ENCODE measurements at places on chromosomes 2 and 18.

DNA sequence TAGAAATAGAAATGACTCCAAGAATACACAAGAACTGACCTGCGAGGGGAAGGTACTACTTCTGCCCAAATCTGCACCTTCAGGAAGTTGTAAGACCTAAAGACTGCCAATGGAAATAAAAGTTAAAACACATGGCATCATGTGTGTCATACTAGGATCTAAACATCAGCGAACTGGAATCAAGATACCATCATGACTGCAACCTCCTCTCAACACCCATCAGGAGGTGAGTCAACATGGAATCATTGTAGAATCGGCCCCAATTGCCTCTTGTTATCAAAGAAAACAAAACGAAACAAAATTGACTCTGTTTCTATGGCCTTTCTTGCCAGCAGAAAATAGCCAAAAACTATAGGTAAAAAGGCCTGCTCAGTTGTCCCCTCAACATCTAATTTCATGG lies 15.1 kb downstream of the RDH14 start:
- no peak for DNase-seq

DNA sequence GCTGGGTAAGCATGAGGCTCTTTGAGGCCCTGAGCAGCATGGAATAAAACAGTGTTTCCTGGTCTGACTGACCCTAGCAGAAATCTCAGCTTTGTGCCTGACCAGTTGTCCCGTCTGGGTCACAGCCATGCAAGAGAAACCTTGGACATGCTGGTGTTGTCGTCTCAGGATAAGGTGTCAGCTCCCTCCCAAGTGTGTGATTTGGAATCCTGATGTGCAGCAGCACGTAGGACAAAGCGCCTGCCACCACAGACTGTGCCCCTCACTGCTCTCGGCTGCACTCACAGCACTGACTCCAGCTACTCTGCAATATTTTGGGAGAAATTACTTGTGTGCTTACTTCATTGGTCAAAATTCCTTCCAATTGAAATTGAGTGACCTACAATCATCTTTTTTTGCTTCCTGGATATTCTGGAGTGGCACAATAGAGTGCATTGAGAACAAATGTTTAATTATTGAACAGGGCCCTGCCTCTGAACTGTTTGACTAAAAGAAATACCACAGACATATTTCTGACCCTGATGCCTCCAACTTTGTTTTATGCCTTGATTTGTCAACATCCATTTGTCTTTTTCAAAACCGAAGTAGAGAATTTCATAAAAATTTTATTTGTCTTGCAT lies 352.4 kb downstream of the SOCS6 start:
- no peak for DNase-seq

- DNase-seq: no peak
Observed at GRCh38 chr2:159140070-159140769, 146.3 kb downstream of the WDSUB1 start.

DNA sequence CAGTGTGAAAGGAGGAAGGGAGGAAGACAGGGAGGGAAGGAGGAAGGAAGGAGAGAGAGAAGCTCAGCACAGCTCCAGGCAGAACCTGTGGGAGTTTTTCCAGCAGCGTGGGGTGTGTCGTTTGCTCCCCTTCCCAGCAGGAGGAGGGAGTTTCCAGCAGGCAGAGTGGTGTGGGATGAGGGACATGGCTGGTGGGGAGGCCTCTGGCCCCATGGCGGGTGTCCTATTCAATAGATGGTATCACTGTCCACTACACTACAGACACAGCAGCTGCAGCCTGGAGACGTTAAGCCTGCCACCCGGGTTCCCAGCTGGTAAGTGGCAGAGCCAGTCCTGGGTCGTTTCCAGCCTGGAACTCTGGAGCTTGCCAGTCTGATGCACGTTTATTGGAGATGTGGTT lies 44.7 kb downstream of the GLI2 start:
- DNase-seq: no peak

DNA sequence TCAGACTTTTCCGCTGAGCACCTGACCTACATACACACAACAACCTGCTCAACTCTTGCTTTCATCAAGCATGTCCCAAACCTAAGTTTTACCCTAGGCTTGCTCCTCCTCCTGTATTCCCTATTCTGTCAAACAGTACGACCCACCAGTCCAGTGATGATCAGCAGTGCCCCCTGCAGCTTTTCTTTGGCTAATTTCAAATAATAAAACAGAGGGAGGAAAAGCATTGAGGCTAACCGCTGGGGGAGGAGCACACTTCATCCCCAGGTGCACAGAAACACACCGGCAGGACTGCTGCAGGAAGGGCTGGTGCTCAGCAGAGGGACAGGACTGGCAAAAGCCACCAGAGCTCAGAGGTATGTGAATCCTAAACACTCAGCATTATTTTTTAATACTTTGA lies 21.2 kb downstream of the E2F6 start:
- DNase-seq: no peak

DNA sequence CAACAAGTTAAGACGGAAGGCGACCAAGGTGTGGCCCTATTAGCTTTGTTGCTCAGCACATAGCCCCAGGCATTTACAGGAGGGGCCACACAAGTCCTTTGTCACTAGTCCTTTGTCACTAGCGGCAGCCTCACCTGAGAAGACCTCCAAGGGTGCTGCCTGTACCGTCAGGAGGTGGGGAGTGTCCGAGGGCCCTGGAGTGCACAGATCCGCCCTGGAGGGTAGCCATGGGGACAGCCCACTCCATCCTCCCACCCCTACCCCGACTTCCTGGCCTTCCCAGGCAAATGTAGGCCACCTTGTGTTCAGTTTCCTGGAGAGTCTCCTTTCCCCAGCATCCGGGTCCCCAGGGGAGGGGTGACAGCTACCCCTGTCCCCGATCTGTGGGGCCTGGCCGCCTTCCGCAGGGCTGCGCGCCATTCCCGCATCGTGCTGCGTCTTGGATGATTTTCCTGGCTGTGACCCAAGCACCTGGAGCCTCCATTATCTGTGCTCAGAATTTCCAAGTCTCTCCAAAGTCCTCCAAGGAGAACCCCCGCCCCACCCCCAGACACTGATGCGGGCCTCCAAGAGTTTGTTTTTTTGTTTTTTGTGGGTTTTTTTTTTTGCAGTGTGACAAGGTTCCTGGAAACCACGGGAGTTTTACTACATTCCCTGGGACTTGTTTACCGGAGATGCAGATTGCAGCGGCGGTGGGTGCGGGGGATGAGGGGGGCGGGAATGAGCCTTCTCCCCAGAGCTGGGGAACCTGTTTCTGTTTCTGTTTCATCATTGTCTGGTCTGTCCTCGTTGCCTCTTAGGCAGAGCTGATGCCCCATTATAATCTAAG lies 28.6 kb downstream of the TEX44 start:
- no peak for DNase-seq

- DNase-seq: no peak
Observed at GRCh38 chr2:180657054-180657453, 323.4 kb upstream of the UBE2E3 start.

- DNase-seq: no peak
Observed at GRCh38 chr2:19846030-19846429, 55.8 kb downstream of the TTC32 start.

DNA sequence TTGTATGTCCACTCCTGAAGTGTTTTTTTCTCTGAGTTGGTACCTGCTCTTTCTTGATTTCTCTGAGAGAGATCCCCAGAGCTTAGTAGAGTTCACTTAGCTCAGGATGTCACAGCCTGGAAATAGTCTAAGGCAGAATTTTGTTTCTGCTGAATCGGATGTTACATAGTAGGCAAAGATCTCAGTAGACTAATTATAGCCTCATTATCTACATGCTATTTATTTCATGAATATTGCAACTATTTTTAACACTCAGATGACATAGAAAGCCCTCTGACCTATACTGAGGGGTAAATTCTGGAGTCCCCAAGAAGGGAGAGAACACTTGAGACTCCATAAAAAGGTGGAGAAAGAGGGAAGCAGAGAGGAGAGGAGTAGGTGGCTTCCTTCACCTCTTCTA lies 160.2 kb downstream of the FHOD3 start:
- DNase-seq: no peak
